ENCODE measurements at places on chromosomes 12 and 14.

GRCh38 chr12:95318071-95318545 lies 100.5 kb downstream of the VEZT start:
- DNase-seq, result no peak

DNA sequence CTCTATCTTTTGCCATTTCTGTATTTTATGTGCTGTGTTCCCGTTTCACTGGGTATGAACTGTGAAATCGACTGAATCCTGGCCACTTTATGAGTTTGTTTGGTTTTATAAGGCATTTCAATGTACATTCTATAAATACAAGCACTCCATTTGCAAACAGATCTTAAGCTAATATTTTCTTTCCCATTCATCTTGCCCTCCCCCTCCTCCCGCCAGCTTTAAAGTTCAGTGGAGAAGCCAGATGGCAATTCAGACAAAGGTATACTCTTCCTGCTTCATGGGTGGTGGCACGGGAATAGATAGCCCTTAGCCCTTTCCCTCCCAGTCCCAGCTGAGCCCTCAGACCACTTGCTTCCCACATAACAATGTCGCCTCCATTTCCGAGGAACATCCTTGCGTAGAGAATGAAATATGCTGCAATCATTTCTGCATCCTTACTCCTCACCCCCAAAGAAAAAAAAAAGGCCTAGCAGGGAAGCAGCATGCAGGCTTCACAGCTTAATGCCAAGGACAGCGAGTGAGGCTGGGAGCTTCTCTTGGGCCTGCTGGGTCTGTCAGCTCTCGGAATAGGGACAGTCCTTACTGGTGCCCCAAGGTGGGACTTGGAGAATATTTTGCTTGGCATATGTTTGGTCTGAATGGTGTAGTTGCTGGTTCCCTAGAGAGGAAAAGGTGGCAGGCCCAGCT lies 52.8 kb upstream of the SRSF5 start:
- DNase-seq, result no peak

GRCh38 chr12:67651132-67651695 lies 2.7 kb downstream of the DYRK2 start:
- DNase-seq, result peak; percentile 17

GRCh38 chr14:63896278-63896720 lies 43.5 kb downstream of the SYNE2 start:
- peak; percentile 80 for DNase-seq

GRCh38 chr14:77657280-77657679 lies 40.8 kb upstream of the SPTLC2 start:
- DNase-seq, result peak; percentile 81

GRCh38 chr14:22491683-22492621 lies 97.1 kb downstream of the DAD1 start:
- no peak for DNase-seq

- DNase-seq, result no peak
These were observed 495.2 kb upstream of the SOX5 start for GRCh38 chr12:24444634-24445033.

GRCh38 chr14:61542848-61543790 lies 152.2 kb upstream of the HIF1A start:
- DNase-seq, result no peak

DNA sequence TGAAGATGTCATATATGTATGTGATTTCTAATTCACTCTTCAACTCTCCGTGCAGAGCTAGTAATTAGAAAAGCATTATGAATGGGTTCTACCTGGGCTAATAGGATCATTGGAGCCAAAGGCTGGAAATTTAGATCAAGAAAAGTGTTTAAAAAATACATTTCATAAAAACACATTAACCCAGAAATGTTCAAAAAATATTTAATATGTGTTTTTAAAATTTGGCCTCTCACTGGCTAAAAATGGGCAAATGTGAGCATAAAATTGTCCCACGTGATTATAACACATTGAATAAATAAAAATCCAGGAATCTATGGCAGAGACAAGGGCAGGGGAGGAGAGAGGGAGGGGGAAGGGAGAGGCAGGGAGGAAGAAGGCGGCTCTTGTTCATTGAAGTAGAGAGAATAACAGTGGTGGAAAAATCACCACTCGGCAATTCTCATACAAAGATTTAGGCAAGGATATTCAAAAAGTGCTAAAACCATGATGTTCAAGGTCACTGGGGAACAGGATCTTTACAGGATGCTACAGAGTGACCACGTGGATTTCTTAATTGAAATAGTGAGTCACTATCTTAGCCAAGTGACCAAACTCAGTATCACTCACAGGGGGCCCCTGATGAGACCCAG lies 38.8 kb downstream of the FBXO21 start:
- DNase-seq, result no peak

GRCh38 chr14:50222055-50222613 lies 9.2 kb downstream of the SOS2 start:
- no peak for DNase-seq

GRCh38 chr12:132937476-132937875 lies 18.6 kb downstream of the ZNF605 start:
- no peak for DNase-seq

- DNase-seq, result no peak
These were observed 21.4 kb downstream of the SYNE3 start for GRCh38 chr14:95495076-95495475.

- DNase-seq, result no peak
These were observed 38.5 kb downstream of the PTGER2 start for GRCh38 chr14:52352569-52352968.

DNA sequence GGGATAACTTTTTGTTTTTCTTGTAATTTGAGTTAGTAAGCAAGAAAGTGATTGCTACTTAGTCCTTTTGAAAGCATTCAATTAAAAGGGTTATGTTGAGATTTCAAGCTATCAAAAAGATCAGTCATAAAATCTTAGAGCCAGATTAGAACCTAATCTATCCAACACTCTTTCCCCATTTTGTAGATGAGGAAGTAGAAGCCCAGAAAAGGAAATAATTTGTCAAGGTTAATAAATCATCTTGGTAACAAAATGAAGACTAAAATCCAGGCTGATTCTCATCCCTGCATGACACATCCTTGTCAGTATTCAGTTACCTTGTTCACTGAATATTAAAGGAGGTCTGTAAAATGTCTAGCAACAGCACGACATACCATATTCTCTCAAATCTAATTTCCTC lies 26.5 kb downstream of the PPP1R13B start:
- no peak for DNase-seq

- DNase-seq, result no peak
These were observed 38.2 kb downstream of the TMBIM6 start for GRCh38 chr12:49779581-49779980.

DNA sequence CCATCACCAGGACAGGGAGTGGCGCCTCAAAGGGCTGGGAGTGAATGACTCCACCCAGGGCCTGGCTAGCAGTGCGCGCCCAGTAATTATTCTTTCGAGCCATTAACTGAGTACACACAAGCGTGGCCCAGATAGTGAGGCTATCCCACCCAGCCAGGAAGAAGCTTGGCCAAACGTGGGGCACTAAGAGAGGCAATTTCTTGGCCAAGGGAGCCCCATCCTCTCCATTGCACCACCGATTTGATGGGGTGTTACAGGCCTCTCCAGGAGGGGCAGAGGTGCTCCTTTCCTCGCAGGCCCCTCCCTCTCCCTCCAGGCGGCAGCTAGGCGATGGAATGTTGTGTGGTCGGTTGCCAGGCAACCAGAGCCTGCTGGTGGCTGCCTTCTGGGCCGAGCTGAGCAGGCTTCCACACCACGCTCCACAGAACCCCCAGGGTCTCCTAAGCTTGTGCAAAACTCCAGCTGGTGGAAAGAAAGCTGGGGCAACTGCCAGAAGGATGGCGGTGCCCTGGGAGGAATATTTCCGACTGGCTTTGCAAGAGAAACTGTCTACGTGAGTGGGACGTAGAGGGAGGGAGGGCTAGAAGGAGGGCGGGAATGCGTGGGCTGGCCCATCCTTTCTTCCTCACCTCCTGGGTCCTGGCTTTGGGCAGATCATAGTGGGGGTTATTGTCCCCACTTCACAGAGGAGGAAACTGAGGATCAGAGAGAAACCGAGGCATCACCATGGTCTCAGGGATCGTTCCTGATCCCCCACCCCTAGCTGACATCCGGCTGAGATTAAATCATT lies at the start of gene CFAP73:
Gene CFAP73, plus strand, starts transcription at position 364 of the 790 bp plus-strand sequence. Its CDS starts 134 bp downstream, at position 498.
- DNase-seq, result peak; percentile 33

DNA sequence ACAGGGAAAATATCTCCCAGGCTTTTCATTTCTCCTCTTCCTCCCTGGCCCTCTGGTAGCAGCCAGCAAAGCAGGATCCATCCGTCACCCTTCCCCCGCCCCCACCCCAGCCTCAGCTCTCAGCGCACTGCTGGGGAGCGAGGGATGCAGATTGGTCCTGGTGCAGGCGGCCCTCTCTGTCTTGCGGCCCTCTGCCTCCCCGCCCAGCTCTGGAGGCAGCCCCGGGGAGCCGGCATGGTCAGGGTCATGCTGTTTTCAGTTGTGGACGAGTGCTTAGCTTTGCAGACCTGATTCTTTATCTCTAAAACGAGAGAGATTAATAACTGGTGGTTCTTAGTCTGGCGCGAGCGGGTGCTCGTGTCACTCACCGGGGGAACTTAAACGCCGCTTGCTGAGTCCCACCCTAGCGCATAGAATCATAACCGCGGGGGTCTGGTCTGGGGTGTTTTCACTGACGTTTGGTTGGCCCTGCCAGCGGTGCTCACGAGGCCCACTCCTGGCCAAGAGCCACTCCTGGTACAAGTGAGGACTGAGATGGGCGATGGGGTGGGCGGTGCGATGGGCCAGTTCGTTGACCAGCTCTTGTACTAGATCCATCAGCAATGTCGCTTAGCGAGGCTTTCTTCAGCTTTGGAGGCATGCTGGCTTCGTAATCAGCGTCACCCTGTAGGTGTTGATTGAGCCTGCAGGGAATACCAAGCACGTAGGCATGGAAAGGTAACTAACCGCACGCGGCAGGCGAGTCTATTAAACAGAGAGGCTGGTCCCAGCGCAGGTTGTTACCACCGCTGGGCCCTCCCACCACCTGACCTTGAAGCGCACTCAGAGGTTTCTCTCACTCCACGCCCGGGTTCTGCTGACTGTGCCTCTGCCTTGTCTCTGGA lies 95.2 kb downstream of the TSPAN9 start:
- DNase-seq, result no peak

- no peak for DNase-seq
These were observed 92.3 kb upstream of the EVL start for GRCh38 chr14:99972748-99973466.

GRCh38 chr12:68876461-68876860 lies 56.5 kb downstream of the CPM start:
- no peak for DNase-seq

DNA sequence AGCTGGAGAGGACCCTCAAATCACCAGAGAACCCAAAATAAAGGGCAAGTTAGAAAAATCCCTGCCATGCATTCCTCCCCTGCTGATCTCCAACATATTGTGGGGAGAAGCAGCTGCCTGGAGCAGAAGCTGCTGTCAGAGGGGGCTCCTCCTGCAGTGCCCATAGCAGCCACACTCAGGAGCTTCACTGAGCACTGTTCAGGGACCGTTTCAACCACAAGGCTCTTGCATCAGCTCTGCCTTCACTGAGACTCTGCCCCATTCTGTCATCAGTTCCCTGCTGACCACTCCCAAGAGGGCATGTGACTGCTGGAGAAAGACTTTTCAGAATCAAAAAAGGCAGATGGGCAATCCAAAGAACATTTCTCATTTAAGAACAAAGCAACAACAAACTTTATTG lies 392.7 kb downstream of the GALC start:
- DNase-seq, result no peak

GRCh38 chr14:75395862-75396261 lies 32.0 kb upstream of the JDP2 start:
- no peak for DNase-seq

DNA sequence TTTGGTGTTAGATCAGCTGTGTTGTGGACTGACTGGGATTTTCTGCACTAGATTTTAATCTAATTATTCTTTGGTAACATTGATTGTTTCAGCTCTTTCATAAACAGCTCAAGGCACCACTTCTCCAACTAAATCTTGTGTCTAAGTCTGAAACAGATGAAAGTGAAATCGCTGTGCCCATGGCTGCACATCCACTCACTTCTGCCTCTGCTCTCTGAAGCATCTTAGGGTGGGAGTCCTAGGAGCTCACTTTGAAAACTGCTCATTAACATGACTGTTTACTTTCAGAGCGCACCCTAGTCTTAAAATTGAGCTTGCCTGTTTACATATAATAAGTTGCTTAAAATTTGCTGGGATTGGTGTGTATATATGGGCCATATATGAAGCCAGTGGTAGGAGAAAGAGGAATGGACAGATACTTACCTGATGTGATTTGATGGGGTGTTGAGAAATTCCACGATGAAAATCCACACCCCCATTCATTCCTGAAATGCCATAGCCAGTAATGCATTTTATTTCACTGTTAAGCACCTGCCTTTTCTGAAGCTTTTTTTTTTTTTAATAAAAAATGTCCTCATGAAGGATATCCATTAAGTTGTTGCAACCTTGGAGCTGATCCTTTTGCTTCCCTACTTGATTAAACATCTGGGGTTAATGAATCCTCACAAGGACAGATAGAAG lies 52.8 kb downstream of the PPFIBP1 start:
- DNase-seq, result no peak

- DNase-seq, result no peak
These were observed 198.7 kb upstream of the PLEKHG7 start for GRCh38 chr12:92503971-92504593.

DNA sequence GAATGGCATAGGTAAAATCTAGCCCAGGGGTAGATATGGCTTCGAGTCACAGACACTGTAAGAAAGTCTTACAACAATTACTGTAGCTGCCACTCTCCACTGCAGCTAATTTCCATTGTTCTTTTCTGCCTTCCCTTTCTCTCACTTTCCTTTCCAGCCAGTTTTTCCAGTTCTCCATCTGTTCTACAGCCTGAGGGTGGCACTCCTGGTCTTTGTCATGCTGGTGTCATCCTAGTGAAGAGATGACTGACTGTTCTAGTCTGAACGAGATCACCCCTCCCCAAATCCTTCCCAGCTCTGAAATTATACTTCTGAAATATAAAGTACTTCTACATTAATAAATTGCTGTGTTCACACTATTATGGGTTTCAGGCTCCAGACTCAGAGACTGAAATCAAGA lies 74.2 kb upstream of the CSRP2 start:
- DNase-seq, result no peak

- DNase-seq, result no peak
These were observed 157.7 kb upstream of the AVPR1A start for GRCh38 chr12:63308671-63309070.

DNA sequence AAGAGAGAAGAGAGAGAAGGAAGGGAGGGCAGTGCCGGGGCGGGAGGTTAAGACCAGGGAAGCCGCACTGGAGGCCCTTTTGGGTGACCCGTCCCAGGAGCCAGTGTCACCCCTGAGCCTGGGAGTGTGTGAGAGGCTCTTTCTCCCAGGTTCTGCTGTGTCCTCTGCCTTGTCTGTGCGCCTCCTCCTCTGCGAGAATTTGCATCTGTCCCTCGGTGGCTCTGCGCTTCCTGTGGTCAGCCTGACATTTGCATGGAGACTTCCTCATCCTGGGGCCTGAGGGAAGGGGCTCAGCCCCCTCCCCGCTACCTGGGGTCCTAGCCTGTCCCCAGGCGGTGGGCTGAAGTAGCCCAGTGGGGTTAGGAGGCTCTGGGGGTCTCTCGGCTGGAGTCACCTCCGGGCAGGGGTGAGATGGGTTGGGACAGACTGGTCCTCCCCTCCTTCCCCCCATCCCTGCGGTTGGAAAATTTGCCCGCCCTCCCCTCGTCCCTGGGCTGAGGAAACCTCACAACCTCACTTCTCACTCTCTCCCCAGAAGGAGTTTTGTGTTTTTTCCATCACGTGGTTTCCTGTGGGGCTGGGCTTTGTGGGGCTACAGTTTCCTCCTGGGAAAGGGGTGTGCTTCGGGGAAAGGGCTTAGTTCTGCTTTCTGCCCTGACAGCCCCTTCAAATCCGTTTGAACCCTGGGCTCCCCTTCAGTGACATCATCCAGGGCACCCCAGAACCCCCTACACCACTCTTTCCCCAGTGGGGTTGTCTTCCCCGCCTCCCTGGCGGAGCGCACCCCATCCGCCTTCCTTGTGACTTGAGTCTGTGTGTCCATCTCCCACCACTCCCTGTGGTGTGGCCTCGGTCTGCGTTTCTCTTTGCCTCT lies 2.5 kb downstream of the PTPN6 start:
- no peak for DNase-seq

Data from kidney capillary endothelial cell (primary cell).